ENCODE measurements at places on chromosomes 16 and 17. TPM values are rescaled to one million over a fixed set of nuclear protein-coding genes. Genes with fewer than 3 reads are reported as not detected.

GRCh38 chr17:915538-916201 lies 63.9 kb downstream of the NXN start:
- DNase-seq: peak; percentile 41

Gene SNN
- 9.7 TPM for polyA plus RNA-seq

Gene C17orf113
- 2.4 TPM for polyA plus RNA-seq

DNA sequence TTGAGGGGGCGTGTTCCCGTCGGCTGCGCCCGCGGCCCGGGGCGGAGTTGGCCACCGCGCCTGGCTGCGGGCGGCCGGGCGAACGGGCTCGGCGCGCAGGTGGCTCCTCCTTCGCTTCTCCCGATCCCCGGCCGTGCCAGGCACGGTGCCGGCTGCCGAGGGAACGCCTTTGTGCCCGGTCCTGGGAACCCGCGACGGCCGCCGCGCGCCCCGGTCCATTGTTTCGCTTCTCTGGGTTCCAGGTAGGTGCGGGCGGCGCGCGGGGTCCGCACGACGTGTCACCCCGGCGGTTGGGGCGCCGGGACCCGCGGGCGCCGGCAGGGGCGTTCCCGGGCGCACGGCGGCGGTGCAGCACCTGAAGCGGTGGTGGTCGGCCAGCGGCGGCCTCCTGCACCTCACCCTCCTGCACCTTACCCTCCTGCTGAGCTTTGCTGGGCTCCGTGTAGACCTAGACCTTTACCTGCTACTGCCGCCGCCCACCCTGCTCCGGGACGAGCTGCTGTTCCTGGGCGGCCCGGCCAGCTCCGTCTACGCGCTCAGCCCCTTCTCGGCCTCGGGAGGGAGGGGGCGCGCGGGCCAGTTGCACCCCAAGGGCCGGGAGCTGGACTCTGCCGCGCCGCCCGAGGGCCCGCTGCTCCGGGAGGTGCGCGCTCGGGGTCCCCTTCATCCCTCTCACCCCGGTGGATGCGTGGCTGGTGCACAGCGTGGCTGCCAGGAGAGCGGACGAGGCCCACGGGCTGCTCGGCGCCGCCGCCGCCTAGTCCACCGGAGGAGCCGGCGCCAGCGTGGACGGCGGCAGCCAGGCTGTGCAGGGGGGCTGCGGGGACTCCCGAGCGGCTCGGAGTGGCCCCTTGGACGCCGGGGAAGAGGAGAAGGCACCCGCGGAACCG lies 99.9 kb downstream of the EFCAB13 start:
- peak; percentile 77 for DNase-seq

Gene TMEM235
- 0.10 TPM for polyA plus RNA-seq

Gene SCGB1C2
- polyA plus RNA-seq: not detected

Gene CCT6B
- 2.8 TPM for polyA plus RNA-seq

DNA sequence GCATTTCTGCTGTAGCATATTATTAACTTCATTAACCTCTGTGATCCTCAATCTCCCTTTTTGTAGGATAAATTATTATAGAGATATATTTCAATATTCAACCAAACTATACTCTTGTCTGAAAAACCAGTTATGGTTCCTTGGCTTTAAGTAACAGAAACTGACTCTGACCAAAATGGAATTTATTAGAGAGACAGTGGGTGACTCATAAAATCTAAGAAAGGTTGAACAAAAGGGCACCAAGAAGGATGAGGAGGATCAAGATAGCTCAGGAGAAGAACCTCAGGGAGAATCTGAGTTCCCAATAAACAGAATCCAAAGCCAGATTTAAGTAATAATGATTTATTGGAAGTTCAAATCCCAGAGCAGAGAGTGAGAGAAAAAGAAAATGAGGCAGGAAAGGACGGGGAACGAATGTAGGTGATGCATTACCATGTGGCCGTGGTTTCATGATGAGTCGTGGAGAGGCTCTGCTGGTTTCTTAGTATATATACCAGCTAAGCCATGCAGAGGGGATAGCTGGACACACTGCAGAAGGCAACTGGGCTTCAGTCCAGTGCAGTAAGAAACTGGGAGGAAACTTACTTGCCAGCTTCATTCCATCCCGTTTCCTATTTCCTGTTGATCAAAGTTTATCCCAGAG lies 151.5 kb upstream of the GOT2 start:
- no peak for DNase-seq
